ENCODE measurements at places on chromosomes 11 and 22.

- DNase-seq: no peak
These were observed 4.0 kb downstream of the FTH1 start for GRCh38 chr11:61963282-61964057.

DNA sequence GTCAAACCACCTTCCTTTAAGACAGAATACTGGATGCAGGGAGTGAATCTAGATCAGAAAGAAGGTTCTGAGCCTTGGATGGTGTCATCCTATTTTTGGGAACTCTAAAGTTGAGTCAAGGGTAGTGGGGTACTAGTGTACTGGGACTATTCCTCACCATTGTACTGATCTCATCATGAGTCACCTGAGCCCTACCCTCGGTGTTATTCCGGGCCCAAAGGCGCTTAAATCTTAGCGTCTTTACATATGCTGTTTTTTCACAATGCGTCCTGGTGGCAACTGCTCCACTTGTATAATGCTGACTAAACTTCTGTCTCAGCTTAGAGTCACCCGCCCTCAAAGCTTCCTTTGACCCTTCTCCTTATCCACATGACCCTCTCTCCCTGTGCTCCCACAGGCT lies 25.3 kb upstream of the PATE1 start:
- DNase-seq: no peak

- DNase-seq: peak; percentile 23
These were observed 35.0 kb upstream of the PRAME start for GRCh38 chr22:22593964-22594656.

GRCh38 chr11:59214141-59214893 lies 1.6 kb upstream of the MPEG1 start:
- DNase-seq: no peak

DNA sequence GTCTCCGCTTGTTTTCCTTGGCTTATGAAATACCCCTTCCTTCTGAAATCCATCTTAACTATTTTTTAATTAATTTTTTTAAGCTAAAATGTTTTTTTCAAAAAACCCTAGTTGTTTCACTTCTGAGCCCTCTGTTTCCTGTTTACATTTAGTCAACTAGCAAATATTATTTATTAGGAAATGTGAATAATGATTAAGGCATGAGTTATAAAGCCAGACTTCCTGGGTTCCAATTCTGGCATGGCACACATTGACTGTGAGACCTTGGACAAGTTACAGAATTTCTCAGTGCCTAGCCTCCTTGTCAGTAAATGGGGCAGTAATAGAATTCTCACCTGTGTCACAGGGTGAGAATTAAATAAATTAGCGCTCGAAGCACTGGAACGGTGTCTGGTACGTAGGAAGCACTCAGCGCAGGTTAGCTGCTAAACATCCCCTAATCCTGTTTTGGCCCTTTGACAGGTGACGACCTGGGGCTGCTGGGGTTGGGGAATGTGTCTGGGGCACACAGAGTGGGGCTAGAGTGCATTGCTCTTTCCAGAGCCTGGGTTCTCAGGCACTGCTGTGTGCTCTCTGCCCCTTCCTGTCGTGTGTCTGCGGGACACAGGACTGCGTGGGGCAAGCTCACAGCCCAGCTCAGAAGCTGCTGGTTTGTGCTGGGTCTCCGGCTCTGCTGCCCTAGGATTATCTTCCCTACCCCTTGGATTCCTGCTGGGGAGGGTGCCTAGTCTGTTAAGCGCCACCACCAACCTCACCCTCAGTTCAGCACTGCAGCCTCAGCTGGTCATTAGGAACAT lies 13.1 kb downstream of the PANX1 start:
- no peak for DNase-seq

GRCh38 chr11:398826-399225 lies 4.8 kb downstream of the PKP3 start:
- DNase-seq: no peak

DNA sequence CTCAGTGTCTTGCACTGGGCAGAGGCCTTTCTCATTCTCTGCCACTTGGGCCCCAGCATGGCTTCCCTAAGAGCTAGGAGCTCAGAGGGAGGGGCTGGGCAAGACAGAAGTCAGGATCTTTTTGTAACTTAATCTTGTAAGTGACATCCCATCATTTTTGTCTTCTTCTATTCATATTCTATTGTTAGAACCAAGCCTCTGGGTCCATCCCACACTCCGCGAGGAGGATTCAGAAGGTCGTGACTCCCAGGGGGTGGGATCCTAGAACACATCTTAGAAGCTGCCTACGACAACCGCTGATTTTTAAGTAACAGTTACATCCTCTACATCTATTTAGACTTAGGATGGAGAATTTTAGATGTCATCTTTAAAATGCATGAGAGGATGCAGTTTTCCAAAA lies 1.5 kb upstream of the IL17RA start:
- no peak for DNase-seq

DNA sequence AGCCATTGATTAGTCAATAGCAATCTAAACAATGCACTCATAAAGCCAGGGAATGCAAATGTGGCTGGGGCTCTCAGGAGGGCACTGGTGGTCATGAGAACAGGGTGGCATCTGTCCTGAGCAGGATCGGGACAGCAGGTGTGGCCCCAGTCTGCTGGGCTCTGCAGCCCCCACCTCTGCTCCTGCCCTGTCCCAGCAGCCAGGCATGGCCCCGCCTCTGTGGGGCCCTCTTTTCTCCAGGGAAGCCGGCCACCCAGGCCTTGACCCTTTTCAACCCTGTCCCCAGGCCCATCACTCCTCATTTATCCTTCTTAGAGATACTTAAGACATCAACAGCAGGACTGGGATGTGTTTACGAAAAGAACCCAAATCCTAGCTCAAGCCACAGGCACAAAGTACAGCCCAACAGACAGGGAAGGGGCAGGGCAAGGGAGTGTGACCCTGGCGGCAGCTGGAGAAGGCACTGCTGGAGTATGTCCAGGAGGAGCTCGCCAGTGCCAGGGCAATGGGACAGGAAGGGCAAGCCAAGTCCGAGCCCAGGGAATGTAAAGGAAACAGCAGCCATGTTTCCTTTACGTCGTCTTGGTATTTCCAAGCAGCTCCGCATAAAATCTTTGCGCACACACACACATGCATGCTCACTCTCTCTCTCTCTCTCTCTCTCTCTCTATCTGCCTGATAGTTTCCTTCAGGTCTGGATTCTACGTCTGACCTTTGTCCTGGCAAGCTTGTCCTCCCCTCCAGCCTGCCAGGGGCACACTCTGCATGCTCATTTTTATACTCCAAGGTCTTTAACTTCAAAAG lies 59.9 kb downstream of the DGCR2 start:
- DNase-seq: no peak

GRCh38 chr11:8832571-8833260 lies 78.3 kb upstream of the AKIP1 start:
- DNase-seq: no peak

- DNase-seq: peak; percentile 74
These were observed 11.1 kb downstream of the TXN2 start for GRCh38 chr22:36470162-36470993.

DNA sequence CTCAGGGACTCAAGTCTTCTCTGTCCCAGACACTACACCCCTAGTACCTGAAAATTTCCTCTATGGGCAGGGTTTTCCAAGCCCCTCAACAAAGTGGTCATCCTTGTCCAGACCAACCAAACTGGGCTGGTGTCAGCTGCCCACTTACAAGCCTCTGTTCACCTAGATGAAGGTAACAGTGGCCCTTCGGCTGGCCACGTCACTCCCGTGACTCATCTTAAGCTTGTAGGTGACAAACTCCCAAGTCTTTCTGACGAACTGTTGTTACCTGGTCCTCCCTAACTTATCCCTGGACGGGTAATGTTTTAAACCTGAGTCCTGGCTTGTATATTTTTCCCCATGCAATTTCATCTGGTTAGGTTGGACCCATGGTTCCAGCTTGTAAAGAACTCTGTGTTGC lies 4.7 kb downstream of the CXCR5 start:
- no peak for DNase-seq

- no peak for DNase-seq
These were observed 309.5 kb downstream of the CADM1 start for GRCh38 chr11:115194802-115195110.

GRCh38 chr11:2780850-2781407 lies 81.1 kb upstream of the KCNQ1OT1 start:
- no peak for DNase-seq

- DNase-seq: no peak
These were observed 4.4 kb downstream of the CDON start for GRCh38 chr11:126058105-126058874.

DNA sequence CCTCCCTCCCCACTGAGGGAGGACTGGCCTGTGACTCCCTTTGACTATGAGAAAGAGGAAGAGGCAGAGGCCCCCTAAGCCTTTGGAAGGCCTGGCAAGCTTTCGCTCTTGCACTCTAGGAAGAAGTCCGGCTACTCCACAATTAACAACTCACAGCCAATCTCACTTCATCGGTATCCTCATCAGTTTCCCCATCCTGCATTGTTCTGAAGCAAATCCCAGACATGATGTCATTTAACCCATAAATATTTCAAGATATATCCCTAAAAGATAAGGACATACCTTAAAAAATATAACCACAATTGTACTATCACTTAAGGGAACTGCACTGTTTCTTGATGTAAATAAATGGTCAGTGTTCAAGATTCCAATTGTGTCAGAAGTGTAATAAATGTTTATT lies 63.1 kb downstream of the CWC15 start:
- no peak for DNase-seq

- DNase-seq: no peak
These were observed 3.3 kb upstream of the ST3GAL4 start for GRCh38 chr11:126352163-126352562.

DNA sequence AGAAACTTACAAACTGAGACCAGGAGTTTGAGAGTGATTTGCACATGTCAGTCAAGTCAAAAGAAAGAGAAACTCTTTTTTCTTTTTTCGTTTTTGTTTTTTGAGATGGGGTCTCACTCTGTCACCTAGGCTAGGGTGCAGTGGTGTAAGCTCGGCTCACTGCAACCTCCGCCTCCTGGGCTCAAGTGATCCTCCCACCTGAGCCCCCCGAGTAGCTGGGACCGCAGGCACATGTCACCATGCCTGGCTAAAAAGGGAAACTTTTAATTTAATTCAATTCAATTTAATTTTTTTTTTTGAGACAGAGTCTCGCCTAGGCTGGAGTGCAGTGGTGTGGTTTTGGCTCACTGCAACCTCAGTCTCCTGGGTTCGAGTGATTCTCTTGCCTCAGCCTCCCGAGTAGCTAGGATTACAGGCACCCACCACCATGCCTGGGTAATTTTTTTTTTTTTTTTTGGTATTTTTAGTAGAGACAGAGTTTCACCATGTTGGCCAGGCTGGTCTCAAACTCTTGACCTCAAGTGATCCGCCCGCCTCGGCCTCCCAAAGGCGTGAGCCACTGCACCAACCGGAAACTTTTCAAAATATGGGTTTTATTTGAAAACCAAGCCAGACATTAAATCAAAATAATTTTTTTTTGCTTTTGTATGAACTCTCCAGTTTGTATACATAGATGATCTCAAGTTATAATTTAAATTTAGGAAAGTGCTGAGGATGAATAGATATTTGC lies 9.9 kb downstream of the UCP3 start:
- DNase-seq: no peak

DNA sequence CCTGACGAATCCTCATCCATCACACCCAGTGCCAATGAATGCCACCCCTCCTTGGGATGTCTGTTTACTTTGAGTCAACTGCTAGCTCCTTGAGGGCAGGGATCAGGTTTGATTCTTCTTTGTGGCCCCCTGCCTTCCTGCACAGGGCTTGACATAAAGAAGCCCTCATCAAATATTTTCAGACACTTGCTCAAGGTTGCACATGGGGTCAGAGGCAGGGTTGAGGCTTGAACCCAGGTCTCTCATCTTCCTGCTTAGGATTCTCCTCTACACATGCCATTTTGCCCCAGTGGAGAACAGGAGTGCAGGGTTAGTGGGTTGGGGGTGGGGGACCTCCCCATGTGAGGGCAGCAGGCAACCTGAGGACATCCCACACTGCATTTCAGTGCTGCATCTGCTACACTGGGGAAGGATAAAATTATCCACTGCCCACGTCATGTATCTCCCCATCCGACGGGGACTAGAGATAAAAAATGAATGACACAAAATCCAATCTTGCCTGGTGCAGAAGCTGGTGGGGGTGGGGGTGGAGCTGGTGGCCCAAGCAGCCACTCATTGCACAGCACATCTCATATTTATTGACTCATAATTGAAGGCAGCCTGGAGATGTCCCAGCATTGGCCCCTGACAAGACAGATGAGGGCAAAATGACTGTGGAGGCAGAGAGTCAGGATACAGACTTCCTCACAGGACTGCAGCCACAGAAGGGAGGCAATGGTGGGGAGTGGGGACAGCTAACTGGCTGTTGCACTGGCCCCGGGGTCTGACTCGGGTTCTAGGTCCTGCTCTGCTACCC lies 41.3 kb downstream of the NEU3 start:
- no peak for DNase-seq

DNA sequence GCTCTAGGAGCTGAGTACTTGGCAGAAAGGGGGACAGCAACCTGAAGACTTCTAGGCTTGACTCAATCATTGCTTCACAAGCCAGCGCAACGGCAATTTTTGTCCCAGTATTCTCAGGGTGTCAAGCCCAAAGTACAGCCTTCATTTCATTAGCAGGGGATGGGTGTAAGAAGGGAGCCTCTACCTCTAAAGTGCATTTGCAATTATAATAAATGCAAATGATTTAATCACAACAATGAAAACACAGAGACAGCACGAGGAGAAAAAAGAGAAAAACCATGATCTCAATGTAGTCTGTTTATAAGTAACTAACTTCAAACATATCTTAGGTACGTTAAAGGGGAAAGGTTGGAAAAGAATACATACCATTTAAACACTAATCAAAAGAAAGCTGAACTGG lies 34.7 kb downstream of the ZBTB44 start:
- no peak for DNase-seq

DNA sequence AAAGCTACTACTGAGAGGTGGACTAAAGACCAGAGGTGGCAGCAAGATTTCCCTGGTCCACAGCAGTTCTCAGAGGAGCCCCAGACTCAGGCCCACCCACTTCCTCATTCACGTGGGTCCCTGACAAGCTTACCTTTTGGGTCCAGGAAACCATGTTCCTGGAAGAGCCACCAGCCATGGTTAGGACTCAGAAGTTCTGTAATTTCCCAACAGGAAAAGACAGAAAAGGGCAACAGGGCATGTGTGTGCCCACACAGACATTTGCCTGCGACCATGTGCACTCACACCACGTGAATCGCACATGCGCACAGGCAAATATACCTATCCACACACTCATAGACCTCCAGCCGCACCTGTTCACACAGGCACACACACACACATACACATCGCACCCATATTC lies 42.9 kb downstream of the LRRC32 start:
- no peak for DNase-seq

DNA sequence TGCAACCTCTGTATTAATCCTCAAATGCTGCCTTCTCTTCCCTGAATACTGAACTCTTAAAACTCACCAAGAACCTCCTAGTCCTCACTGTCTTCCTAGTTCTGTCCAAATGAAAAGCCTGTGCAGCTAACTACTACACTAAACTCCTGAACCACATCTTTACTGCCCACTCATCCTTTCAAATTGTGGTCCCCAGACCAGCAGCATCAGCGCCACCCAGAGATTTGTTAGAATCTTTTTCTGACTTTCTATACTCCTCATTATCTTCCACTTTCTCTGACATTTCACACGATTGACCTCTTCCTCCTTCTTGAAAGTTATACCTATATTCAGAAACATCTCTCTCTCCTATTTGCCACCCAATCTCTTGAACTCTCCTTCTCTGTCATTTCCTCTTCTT lies 461.3 kb downstream of the DLG2 start:
- DNase-seq: no peak

GRCh38 chr11:75516140-75516539 lies 9.6 kb downstream of the GDPD5 start:
- no peak for DNase-seq
